ENCODE measurements at places on chromosomes 3 and 15.

GRCh38 chr3:9698293-9698692 is 5.3 kb upstream of the CPNE9 start:
- no peak for DNase-seq

DNA sequence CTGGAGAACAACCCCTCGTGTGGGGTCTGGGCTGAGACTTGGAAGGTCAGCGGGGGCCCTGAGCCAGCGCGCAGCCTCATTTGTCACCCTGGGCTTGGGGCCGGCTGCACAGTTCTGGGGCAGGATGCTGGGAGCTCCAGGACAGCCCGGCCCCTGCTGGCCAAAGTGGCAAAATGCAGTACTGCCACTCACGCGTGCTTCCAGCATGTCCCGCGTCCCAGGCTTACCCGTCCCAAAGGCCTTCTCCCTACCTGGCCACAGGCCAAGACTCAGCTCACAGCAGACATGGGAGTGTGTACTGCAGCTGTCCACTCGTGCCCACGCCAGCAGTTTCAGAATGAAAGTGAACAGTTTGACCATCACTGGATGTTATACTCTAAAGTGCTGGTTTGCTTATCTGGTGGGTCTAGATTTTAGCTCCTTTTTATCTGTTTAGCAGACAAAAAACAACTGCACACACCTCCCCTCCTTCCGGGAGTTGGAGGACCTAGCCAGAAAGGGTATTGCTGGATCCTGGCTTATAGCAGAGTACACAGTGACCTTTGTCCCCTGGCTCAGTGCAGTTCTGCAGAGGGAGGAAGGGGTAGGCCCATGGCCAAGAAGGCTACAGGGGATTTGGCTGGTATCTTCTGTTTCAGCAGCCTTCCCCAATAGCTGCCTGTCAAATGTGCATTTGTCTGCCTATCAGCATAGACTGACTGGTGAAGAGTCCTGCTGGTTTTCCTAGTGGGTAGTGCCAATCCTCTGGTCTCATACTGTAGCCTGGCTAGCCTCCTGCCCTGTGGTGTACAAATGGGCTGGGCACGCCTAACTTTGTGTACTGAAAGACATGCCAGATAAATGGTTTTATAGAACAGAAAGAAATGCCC is 23.2 kb upstream of the IP6K2 start:
- DNase-seq: no peak

DNA sequence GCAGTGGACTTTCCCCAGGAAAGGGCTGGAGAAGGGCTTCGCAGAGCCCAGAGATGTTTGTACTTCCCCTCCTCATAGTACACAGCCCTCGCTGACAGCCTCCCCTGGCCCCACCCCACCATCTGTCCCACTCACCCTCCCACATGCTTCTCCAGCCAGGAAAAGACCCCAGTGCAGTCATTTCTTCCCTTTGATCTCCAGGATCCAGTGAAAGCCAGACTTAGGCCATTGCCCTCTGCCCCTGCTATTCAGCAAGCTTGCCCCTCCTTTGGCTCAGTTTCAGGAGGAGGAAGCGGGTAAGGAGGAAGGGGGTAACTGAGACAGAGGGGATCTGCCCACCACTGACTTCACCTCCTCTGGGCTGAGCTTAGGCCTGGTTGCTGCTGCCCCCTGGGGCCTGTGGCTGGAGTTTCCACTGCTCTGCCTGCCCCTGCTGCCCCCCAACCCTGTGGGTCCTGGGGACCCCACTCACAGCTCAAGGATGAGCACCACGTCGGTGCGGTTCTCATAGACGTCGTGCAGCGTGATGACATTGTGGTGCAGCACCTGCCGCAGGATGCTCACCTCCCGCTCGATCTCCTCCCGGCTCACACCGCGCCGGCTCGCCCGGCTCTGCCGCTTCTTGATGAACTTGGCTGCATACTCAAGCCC is 63.1 kb downstream of the DAPK2 start:
- no peak for DNase-seq

GRCh38 chr3:356952-357351 is 160.4 kb downstream of the CHL1 start:
- no peak for DNase-seq

- no peak for DNase-seq
These were observed 106.8 kb downstream of the BBX start for GRCh38 chr3:107629566-107629965.

DNA sequence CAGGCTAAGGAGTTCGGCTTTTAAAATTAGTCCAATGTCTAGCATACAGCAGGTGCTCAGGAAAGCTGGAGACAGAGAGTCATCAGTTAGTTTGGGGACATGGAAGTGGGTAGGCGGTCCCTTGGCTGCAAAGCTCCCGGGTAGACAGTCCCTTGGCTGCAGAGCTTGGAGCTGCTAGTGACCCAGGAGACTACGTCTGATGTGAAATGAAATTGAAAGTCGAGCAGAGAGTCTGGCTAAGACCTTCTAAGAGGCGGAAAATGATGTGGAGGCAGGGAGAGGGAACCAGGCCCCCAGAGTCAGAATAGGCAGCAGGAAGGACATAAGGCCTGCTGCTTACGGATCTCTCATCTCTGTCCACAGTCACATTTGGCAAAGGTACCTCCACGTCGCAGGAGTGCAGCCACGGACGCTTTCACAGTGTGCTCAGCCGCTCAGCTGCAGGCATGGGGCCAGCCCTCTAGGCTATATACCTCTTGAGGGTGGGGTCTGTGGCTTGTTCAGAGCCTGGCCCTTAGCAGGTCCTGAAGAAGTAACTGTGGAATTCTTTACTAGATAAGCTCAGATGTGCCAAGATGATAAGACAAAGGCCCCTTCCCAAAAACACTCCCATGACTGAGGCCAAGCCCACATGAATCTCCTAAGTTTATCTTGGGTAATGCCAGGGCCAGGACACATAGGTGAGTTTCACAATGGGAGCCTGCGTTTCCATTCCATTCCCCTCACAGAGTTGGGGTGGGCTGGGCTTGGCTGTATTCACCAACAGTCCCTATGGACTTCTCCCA is 131.7 kb downstream of the XXYLT1 start:
- no peak for DNase-seq

DNA sequence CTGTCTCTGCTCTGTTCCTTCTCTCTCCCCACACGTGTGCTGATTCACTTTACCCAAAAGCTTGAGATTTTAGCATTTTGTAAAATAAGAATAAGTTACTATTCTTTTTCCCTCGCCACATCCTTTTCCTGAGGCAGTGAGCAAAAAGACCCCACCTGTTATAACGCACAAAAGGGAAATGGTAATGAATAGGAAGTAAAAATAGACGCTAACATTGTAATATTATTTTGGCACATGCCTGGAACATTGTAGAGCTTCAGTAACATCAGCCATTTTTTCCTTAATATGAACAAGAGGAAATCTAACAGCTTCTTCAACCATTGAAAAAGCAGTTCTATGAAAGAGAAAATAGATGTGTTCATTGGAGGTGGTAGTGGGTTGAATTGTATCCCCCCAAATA is 40.5 kb downstream of the CD200 start:
- DNase-seq: no peak

DNA sequence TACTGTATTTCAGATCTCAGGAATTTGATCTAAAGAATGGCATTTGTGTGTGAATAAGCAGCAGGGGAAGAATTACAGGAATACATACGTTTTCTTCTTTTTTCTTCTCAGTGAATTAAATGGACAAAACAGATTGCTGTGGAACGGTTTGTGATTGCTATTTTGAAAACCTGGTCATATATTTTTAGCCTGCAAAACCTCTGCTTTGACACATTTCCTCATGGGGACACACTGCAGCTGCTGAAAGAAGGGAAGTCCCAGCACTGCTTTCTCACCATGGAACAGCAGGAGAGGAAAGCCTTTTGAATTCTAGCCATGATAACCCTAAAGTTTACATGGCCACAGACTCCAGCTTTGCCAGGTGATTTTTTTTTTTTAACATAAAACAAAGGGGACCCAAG is 315.0 kb downstream of the OXSM start:
- DNase-seq: no peak

DNA sequence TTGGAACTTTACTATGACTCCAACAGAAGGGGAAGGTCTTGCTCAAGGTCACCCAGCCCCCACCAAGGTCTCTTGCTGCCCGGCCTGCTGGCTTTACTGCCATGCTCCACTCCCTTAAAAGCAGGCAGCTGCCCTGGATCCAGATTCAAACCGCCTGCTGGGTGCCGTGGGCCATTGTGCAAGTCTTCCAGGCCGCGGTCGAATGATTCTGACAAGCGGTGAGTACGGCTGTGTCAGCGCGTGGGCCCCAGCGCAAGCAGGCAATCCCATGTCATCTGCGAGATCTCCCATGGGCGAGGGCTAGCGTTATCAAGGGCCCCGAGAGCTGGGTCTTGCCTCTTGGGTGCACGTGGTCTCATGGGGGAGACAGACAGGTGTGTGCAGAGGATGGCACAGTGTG is 37.6 kb downstream of the CORO2B start:
- DNase-seq: no peak

DNA sequence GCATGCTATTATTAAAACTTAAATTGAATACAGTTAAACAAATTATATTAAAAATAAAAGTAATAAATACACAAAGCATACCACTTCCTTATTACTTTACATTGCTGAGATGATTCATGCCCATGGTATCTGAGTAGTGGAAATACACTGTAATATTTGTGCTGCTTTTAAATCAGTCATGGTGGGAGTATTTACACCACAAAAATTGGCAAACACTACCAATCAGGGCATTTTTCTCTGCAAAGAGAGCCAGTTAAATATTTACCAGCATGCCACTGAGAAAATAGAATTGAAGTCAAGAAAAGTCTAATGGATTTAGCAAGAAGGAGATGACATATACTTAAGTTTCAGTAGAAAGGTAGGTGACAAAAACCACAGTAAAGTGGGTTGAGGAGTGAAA is 19.6 kb downstream of the PPARG start:
- no peak for DNase-seq

- DNase-seq: no peak
These were observed 96.4 kb downstream of the NAALADL2 start for GRCh38 chr3:174955513-174956016.

- DNase-seq: no peak
These were observed 33.1 kb downstream of the ARMC8 start for GRCh38 chr3:138220242-138220641.

DNA sequence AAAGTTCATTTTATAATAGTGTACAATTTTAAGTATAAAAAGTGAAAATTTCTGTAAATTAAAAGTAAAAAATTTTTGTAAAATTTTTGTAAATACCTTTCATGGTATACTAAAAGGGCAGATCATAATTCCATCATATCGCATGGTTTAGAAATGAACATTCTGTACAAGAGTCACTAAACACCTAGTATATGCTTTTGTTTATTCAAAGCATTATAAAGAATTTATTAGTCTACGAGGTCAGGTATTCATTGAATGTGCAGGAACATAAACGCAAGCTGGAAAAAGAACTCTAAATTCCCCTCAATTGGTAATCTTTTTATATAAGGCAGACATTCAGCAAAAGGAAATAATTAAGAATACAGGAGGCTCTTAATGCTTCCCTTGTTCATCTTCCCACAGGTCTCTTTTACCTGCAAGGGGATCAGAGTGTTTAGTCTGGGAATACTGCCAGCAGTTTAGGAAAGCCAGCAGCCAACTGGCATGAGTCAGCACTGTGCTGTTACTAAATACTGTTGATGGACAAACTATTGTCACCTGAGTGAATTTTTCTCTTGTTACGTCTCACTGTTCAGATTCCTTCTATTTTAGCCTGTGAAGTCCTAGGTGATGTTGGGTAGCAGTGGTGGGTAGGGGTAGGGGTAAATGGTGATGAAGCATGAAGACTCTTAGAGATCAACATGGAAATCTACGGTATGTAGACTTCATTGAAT is 70.1 kb downstream of the UQCC5 start:
- DNase-seq: no peak

DNA sequence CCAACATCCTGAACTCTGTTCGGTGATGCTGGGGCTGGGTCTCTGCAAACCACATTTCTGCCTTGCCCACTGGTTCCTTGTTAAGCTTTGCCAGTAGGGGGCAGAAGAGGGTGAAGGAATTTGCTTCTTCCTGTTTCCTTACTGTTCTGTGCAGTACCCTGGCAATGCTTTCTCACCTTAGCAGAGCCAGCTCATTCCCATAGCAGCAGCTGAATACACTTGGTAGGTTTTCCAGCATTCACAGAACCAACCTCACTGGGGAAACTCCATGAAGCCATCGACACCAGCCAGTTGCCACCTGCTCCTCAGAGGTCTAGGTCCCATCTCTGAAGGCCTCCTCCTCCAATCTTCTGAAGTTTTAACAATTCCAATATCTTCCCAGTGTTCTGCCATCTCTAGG is 308.4 kb downstream of the PDCD6IP start:
- DNase-seq: peak; percentile 87

- peak; percentile 57 for DNase-seq
These were observed 6.7 kb downstream of the NANOGP8 start for GRCh38 chr15:35078221-35078915.

DNA sequence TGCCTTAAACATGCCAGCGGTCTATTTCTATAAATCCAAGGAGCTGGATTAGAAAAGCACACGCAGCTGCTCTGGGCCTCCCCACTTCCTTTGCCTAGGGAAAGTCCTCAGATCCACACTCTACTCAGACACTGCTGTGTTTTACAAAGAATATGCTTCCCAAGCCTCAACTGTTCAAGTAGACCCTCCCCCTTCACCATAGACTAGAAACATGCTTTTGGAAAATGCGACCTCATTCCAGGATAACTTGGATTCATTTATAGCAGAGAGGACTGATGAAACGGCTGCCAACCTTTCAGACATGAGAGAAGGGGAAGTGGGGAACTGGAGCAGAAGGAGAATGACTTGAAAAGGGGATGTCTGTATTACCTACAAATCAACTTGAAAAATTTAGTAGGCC is 64.0 kb downstream of the P3H2 start:
- DNase-seq: no peak

GRCh38 chr3:97647441-97647982 is 117.0 kb upstream of the ARL6 start:
- no peak for DNase-seq

- no peak for DNase-seq
These were observed 233.1 kb upstream of the PLSCR5 start for GRCh38 chr3:146838221-146838620.

- DNase-seq: no peak
These were observed 16.1 kb downstream of the WDR53 start for GRCh38 chr3:196552253-196552652.

DNA sequence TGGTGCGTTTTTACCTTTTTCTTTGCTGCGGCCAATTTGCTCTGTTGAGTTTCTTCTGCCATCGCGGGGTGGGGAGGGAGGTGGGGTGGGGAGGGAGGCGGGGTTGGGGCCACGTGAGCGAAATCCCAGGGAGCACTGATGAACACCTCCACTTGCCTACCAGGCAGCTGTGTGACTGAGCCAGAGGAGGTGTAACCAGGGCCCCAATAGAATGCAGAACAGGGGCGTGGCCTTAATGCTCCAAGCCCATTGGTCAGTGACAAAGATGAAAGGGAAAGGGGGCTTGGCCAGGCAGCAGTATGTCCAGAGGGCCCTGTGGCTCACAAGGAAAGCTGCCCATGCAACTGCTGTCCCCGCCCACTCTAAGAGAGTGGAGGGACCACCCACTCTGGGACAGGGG is 21.4 kb upstream of the OR4F6 start:
- DNase-seq: peak; percentile 4

GRCh38 chr15:101618851-101619614 is 33.1 kb downstream of the TM2D3 start:
- no peak for DNase-seq
